ENCODE measurements at places on chromosomes 13 and 19.

DNA sequence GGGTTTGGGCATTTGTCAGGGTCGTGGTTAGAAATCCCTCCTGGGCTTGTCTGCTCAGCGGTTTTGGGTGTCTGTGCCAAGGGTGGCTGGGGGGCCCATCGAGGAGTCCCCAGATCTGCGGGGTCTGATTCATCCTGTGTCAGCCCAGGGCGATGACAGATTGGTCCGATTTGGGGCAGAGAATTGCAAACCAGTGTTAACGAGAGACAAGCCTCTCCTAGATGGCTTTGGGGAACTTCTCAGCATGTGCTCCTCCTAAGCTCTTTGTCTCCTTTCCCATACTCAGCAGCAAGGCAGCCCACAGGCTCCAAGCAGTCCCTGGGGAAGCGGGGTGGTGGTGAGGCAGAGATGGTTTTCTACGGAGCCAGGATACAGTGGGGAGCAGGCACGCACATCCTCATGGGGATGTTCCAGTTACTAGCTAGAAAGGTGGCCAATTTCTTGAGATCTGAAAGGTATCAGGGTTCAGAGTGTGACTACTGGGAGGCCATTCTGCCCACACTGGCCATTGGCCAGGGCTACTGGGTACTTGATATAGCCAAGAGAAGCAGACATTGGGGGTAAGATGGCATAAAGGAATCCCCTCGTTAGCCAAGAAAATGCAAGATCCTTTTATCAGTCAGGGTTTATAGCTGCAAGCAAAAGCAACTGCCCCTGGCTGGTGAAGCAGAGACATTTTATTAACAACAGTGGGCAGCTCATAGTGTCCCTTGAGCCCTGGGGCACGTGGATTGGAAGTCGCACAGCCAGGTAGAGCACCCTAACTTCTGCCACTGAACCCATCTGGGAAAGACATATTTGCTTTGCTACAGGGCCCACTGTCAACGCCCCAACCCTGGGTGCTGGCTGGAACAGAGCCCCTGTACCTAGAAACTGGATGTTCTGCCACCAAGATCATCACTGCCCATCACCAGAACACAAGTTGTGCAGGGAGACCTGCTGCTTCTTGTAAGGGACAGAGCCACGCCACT, 63.6 kb downstream of the RGCC start:
- DNase-seq = no peak

DNA sequence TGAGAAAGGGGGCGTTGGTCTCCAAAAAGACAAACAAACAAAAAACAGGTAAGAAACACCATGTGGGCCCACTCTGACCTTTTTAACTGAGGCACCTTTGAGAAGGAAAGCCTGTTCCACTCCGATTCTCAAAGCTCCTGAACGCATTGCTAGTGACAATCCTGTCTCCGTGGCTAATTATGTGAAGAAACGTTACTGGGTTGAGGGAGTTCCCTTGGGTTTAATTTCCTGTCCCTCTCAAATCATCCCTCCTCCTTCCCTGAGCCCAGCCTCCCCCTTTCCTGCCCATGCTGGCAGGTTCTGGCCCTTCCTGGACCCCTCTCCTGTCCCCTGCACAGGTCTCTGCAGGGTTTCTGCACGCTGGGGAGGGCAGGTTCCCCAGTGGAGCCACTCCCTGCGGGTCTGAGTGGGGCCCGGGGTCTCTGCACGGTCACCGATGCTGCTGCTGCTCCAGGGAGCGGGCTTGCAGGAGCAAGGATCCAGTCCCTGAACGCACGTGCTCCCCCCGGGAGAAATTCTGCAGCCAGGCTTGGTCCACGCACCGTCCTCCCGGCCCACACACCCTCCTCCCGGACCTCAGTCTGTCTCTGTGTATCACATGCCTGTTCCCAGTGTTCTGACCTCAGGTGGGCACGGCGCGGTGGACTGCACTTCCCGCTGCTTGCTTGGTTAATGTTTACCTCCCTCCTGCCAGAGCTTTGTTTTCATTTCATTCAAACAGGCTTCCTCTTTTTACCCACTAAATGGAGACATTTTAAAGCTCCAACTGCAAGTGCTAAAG, 76.4 kb upstream of the MCF2L start:
- DNase-seq = no peak

- DNase-seq = no peak
Measured at GRCh38 chr13:24225062-24225461, 64.5 kb downstream of the SPATA13 start.

GRCh38 chr19:50173127-50173526, 10.0 kb upstream of the IZUMO2 start:
- DNase-seq = no peak
